ENCODE measurements at places on chromosomes 16 and 17. TPM values are rescaled to one million over a fixed set of nuclear protein-coding genes. Genes with fewer than 3 reads are reported as not detected.

DNA sequence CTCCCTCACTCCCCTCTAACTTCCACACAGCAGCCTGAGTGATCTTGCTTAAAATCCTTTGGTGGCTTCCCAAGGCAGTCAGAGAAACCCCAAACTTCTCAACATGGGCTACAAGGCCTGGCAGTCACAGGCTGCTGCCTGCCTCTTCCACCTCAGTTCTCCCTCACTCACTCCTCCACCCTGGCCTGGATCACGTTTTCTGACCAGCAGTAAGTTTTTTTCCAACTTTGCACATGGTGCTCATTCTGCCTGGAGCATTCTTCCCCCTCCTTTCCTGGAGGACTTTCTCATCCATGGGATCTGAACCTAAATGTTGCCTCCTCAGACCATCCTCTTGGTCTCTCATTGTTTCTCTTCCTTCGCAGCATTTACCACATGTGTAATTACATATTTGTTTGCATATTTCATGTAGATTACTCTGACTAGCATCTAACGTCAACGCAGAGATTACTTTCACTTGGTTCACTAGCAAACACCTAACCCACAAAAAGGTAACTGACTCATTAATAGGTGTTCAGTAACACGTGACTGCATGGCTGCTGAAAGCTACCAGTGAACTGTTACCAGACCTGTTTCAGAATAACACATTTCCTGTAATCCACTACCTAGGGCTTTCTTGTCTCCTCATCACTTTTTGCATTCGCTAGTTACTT lies 17.1 kb downstream of the GNA13 start:
- H3K4me1 ChIP-seq, result peaks cover 2% of the 10 kb centered on the region
- H3K27me3 ChIP-seq, result no peaks in the 10 kb centered on the region
- no peak overlapping the region for H3K4me3 ChIP-seq
- no peaks in the 10 kb centered on the region for H3K36me3 ChIP-seq
- DNase-seq, result no peak

DNA sequence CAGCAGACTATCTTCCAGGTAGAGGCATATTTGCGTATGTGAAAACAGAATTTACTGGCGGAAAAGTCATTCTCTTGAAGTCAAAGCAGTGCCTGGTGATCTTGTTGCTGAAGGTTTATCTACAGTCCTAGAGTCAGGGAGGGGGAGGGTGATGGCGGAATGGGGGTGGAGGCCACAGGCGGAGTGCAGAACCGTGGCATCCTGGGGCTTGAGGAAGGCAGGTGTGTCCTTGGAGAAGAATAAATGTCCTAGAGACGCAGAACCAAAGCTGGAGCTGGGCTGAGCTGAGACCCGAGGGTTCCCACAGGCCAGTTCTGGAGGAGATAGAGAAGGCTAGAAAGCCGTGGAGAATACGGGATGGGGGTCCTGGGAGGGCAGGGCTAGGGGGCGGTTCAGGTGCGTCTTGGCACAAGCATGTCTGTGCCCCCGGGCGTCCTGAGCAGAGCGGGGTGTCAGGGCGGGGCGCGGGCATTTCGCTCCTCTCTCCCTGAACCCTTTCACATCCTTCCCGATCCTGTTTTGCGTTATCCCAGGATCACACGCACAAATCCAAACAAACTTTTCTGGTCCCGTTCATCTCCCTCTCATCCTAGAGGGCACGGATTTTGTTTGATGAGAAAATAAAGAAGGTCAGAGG lies 76.9 kb upstream of the CREBBP start:
- H3K36me3 ChIP-seq, result no peaks in the 10 kb centered on the region
- H3K27me3 ChIP-seq, result peaks cover 7% of the 10 kb centered on the region
- DNase-seq, result no peak
- H3K4me1 ChIP-seq, result no peaks in the 10 kb centered on the region
- no peak overlapping the region for H3K4me3 ChIP-seq
- no peak overlapping the region for H3K27ac ChIP-seq

DNA sequence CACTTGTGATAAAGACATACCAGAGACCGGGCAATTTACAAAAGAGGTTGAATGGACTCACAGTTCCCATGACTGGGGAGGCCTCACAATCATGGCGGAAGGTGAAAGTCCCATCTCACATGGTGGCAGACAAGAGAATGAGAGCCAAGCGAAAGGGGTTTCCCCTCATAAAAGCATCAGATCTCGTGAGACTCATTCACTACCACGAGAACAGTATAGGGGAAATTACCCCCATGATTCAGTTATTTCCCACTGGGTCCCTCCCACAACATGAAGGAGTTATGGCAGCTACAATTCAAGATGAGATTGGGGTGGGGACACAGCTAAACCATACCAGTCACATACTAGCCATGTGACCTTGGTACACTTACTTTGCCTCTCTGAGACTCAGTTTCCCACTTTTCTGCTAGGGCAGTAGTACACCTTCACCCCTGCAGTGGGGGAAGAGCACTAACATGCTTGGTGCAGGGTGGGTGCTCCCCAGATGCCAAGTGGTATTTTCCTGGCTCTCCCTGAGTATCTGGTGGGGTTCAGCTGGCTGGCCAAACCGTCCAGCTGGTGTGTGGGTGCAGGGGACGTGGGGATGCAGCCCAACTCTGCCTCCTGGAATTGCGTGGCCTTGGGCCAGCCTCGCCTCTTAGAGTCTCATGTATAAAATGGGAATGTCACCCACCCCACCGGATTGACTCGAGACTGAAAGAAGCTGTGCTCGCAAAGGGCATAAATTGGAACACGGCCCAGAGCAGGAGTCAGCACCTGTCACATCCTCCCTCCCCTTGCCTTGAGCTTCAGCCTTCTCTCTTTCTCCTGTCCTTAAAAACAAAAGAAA lies 364.1 kb downstream of the CPPED1 start:
- H3K4me3 ChIP-seq, result no peak overlapping the region
- H3K27me3 ChIP-seq, result no peaks in the 10 kb centered on the region
- H3K4me1 ChIP-seq, result no peaks in the 10 kb centered on the region
- H3K36me3 ChIP-seq, result no peaks in the 10 kb centered on the region
- DNase-seq, result no peak
- no peak overlapping the region for H3K27ac ChIP-seq

Gene CRYM
- 59.5 TPM for total RNA-seq

Gene CRYBA1
- total RNA-seq, result not detected
